Upper lobe of right lung (tissue), 1 donor: ENCODE measurements at places on chromosomes 5 and 9. TPM values are rescaled to one million over a fixed set of nuclear protein-coding genes. Genes with fewer than 3 reads are reported as not detected.
A peak's percentile ranks its signal among the peaks of the same experiment; 100 is the strongest.

DNA sequence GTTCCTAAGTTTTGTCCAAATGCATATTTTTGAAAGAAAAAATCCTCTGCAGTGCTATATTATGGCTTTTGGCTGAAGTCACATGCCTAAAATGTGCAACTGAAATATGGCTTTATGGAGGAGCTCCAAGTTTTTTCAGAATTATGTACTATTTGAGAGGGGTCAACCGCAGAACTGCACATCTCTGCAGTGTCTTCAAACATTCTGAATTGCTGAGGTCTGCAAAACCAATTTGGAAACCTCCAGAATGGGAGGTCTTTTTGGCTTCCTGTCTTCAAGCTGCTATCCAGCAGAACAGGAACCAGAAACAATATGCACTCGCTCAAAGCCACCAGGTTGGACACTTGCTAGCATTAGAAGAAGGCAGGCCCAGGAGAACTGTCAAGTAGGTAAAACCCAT, 376.0 kb upstream of the PAPPA start:
- H3K4me3 ChIP-seq: no peak overlapping the region
- H3K27ac ChIP-seq: no peak overlapping the region
- DNase-seq: no peak
- H3K36me3 ChIP-seq: no peaks in the 10 kb centered on the region

- H3K4me3 ChIP-seq: no peak overlapping the region
- no peaks in the 10 kb centered on the region for H3K4me1 ChIP-seq
- H3K36me3 ChIP-seq: no peaks in the 10 kb centered on the region
- no peaks in the 10 kb centered on the region for H3K27me3 ChIP-seq
- DNase-seq: no peak
Observed at GRCh38 chr5:60992871-60993270, 47.9 kb downstream of the NDUFAF2 start.

DNA sequence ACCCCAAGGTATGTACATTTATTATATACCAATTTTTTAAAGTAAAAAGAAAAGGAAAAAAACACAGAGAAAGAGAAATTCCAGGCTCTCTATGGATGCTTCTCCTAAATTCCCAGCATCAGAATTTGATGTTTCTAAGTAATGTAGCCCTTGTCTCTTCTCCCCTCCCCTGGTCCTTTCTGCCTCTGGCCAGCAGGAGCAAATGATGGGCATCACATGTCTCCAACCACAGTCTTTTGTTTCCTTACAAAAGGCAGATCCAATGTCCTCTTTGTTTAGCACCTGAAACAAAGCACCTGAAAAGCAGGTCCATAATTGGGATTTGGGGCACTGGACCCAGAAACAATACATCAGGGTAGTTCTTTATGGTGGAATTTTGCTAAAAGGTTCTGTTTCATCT, 50.4 kb upstream of the APC start:
- no peaks in the 10 kb centered on the region for H3K4me1 ChIP-seq
- H3K4me3 ChIP-seq: no peak overlapping the region
- H3K27me3 ChIP-seq: no peaks in the 10 kb centered on the region
- DNase-seq: no peak
- no peak overlapping the region for H3K27ac ChIP-seq

The CCNI2 gene
- total RNA-seq: 0.55 TPM

GRCh38 chr9:93091453-93092081, 4.5 kb upstream of the CARD19 start:
- H3K4me3 ChIP-seq: no peak overlapping the region
- DNase-seq: peak; percentile 63

The PCDHGA10 gene
- total RNA-seq: 6.2 TPM

The LCN15 gene
- not detected for total RNA-seq

The FBP2 gene
- not detected for total RNA-seq

The TAF11L10 gene
- total RNA-seq: not detected

DNA sequence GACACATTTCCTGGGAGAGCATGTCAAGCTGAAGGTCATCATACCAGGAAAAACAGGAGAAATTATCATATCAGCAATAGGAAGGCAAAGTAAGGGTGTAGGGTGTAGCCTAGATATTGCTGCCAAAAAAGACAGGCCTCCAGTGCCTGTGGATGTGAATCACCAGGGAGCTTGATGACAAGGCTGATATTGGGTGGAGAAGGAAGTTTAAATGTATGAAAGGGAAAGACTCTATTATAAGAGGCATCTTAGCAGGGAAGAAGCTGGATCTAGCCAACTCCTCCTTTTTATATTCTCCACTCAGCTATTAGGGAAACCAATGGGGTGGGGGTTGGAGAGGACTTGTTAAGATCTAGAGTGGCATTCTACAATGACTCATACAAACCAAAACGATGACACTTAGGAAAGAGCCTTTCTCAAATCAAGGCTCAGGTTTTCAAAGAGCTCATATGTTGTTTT, 13.4 kb upstream of the TXNDC8 start:
- DNase-seq: no peak
- no peak overlapping the region for H3K4me3 ChIP-seq
- H3K27me3 ChIP-seq: no peaks in the 10 kb centered on the region
- H3K4me1 ChIP-seq: no peaks in the 10 kb centered on the region
- no peak overlapping the region for H3K27ac ChIP-seq

DNA sequence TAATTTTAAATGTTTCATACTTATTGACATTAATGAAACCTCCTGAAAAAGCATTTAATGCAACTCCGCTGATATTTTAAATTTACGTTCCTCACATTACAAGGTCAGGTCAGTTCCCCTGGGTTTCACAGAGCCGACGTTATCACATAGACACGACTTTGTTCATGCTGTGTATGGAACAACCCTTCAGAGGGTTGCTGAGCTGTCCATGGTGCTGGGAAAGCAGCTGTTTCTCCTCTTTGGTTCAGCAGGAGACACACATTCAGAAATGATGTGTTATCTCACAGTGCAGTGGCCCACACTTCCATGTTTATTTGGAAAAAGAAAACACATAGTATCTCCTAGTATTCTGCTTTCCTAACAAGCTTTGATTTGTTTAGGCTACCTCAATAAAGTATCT, 53.5 kb downstream of the PPP2R2B start:
- H3K27me3 ChIP-seq: no peaks in the 10 kb centered on the region
- no peaks in the 10 kb centered on the region for H3K36me3 ChIP-seq
- no peaks in the 10 kb centered on the region for H3K4me1 ChIP-seq
- H3K27ac ChIP-seq: no peak overlapping the region
- DNase-seq: no peak

GRCh38 chr5:52856564-52856963, 68.8 kb downstream of the ITGA1 start:
- peaks cover 17% of the 10 kb centered on the region for H3K4me1 ChIP-seq
- no peaks in the 10 kb centered on the region for H3K36me3 ChIP-seq
- no peak for DNase-seq
- no peaks in the 10 kb centered on the region for H3K27me3 ChIP-seq

DNA sequence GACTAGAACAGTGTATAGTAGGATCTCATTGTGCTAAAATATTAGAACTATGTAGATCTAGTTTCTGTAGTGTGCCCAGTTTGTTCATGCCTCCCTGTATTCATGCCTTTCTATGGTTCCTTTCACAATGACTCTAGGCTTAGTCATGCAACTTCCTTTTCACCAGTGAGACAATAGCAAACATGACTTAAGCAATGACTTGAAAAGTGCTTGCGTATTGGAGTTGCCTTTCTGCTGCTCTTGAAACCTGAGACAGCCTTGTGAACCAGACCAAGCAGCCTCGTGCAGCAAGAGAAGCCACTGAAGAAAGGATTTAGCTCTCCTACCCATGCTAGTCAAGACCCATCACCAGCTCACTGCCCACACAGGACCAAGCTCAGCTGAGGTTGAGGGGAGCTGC, 294.5 kb upstream of the TAS2R1 start:
- no peak overlapping the region for H3K27ac ChIP-seq
- H3K27me3 ChIP-seq: no peaks in the 10 kb centered on the region
- H3K36me3 ChIP-seq: no peaks in the 10 kb centered on the region
- DNase-seq: no peak
- no peaks in the 10 kb centered on the region for H3K4me1 ChIP-seq

The BAAT gene
- total RNA-seq: 1.0 TPM

DNA sequence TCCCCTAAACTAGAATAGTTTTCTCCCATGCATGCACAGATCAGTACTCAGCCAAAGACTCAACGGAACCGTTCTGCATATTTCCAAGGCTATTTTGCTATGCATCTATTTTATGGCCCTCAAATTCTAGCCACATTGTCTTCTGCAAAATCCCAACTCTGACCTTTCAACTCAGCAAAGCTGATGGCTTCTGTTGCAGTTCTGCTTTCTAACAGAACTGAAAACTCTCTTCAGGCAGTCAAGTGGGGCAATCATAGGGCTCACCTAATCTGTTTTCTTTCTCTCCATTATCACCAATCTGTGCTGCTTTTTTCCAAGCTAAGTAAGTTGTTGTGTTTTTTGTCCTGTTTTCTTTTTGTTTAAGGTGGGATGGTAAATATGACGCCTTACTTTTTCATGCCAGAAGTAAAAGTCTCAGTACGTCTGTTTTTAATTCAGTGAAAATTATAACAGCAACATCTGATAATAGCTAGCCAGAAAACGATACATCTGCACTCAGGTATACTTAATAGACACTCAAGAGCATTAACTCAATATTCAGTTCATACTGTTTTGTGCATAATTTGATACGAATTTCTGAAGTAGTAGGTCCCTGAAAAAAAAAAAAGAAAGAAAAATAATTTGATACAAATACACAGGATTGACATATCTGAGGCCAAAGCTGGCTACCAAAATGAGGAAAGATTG, 454.3 kb downstream of the TLE1 start:
- H3K27ac ChIP-seq: no peak overlapping the region
- no peaks in the 10 kb centered on the region for H3K27me3 ChIP-seq

- no peaks in the 10 kb centered on the region for H3K27me3 ChIP-seq
- H3K4me1 ChIP-seq: no peaks in the 10 kb centered on the region
- no peaks in the 10 kb centered on the region for H3K36me3 ChIP-seq
Observed at GRCh38 chr5:71895546-71895945, 176.5 kb downstream of the CARTPT start.

The QRFP gene
- not detected for total RNA-seq

GRCh38 chr5:93099902-93100347, 481.1 kb downstream of the NR2F1-AS1 start:
- H3K4me1 ChIP-seq: no peaks in the 10 kb centered on the region
- DNase-seq: no peak
- no peak overlapping the region for H3K4me3 ChIP-seq
- no peak overlapping the region for H3K27ac ChIP-seq
- no peaks in the 10 kb centered on the region for H3K27me3 ChIP-seq

DNA sequence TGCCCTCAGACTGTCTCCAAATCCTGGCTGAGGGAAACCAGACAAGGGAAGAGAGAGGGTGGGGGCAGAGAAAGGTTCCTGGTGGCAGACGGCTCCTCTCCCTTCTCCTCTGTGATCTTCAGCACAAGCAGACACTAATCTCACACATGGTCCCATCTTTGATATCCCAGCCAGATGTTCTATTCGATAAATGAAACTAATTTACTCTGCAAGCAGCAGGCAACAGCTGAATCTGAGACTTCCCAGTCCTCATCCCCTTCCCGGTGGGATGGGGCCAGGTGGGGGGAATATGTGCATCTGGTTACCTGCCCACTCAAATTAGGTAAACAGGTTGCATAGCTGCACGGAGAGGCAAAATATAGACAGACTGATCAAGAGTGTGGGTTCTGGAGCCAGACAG, 208.9 kb upstream of the PANK3 start:
- H3K4me3 ChIP-seq: no peak overlapping the region
- H3K27ac ChIP-seq: no peak overlapping the region
- peaks cover 2% of the 10 kb centered on the region for H3K4me1 ChIP-seq
- no peaks in the 10 kb centered on the region for H3K36me3 ChIP-seq

GRCh38 chr9:20528253-20528652, 94.0 kb downstream of the MLLT3 start:
- no peaks in the 10 kb centered on the region for H3K4me1 ChIP-seq
- no peak for DNase-seq
- no peak overlapping the region for H3K27ac ChIP-seq
- no peak overlapping the region for H3K4me3 ChIP-seq
- H3K27me3 ChIP-seq: no peaks in the 10 kb centered on the region
- H3K36me3 ChIP-seq: no peaks in the 10 kb centered on the region

- no peaks in the 10 kb centered on the region for H3K36me3 ChIP-seq
- no peaks in the 10 kb centered on the region for H3K27me3 ChIP-seq
- no peak for DNase-seq
- H3K27ac ChIP-seq: no peak overlapping the region
Observed at GRCh38 chr5:133365738-133366137, 246.6 kb downstream of the FSTL4 start.

DNA sequence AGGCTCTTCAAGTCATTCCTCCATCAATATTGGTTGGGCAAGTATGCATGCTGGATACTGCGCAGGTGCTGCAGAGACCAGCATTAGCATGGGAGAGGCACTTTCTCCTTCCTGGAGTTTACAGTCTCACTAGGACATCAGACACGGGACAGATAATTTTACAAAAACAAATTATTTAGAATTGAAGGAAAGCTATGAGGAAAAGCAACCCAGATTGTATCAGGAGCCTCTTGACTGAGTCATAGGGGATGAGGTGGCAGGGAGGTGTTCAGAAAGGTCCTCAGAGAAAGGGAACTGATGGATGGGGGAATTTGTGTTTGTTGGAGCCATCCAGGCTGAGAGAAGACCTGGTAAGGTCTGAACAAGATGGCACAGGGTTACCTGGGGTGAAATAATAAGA, 24.5 kb upstream of the RAB14 start:
- no peaks in the 10 kb centered on the region for H3K36me3 ChIP-seq
- DNase-seq: no peak
- H3K4me3 ChIP-seq: no peak overlapping the region
- no peaks in the 10 kb centered on the region for H3K27me3 ChIP-seq

The RORB gene
- 2.1 TPM for total RNA-seq

GRCh38 chr5:39760385-39761198, 335.8 kb upstream of the DAB2 start:
- H3K4me3 ChIP-seq: no peak overlapping the region
- DNase-seq: no peak
- H3K36me3 ChIP-seq: no peaks in the 10 kb centered on the region
- H3K27ac ChIP-seq: peak overlapping the region; percentile 70

DNA sequence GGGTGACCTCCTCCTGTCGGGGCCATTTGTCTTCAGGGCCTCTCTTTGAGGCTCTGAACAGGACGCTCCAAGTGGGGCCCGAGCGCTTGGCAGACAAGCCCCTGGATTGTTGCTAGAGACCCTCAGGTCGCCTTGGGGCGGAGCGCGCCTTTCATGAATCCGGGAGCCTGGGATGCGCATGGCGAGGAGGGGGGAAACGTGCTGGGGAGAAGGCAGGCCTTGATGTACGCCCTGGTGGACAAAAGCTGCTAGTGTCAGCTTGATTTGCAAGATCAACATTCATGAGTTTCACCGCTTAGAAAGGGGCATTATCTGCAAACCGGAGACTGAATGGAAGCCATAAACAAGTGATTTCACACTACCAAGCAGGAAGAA, 226.3 kb downstream of the SMARCA2 start:
- peaks cover 4% of the 10 kb centered on the region for H3K4me1 ChIP-seq
- peak; percentile 63 for DNase-seq
- peak overlapping the region; percentile 57 for H3K4me3 ChIP-seq
- H3K36me3 ChIP-seq: no peaks in the 10 kb centered on the region

The AQP3 gene
- total RNA-seq: 352 TPM

The SPINK4 gene
- not detected for total RNA-seq

The ARHGEF28 gene
- total RNA-seq: 22.3 TPM

- H3K4me3 ChIP-seq: no peak overlapping the region
- H3K27me3 ChIP-seq: no peaks in the 10 kb centered on the region
- no peaks in the 10 kb centered on the region for H3K4me1 ChIP-seq
- H3K36me3 ChIP-seq: no peaks in the 10 kb centered on the region
- no peak for DNase-seq
Observed at GRCh38 chr9:4258320-4259090, 41.4 kb downstream of the GLIS3 start.

The CRHBP gene
- 0.26 TPM for total RNA-seq

The MELK gene
- total RNA-seq: 1.2 TPM

GRCh38 chr5:86824637-86825036, 206.9 kb downstream of the COX7C start:
- no peak overlapping the region for H3K4me3 ChIP-seq
- DNase-seq: no peak
- no peaks in the 10 kb centered on the region for H3K36me3 ChIP-seq
- H3K27ac ChIP-seq: no peak overlapping the region
